Right lobe of liver (tissue), 6 donors: ENCODE measurements at places on chromosomes 11 and 22. TPM values are rescaled to one million over a fixed set of nuclear protein-coding genes. Genes with fewer than 3 reads are reported as not detected.

DNA sequence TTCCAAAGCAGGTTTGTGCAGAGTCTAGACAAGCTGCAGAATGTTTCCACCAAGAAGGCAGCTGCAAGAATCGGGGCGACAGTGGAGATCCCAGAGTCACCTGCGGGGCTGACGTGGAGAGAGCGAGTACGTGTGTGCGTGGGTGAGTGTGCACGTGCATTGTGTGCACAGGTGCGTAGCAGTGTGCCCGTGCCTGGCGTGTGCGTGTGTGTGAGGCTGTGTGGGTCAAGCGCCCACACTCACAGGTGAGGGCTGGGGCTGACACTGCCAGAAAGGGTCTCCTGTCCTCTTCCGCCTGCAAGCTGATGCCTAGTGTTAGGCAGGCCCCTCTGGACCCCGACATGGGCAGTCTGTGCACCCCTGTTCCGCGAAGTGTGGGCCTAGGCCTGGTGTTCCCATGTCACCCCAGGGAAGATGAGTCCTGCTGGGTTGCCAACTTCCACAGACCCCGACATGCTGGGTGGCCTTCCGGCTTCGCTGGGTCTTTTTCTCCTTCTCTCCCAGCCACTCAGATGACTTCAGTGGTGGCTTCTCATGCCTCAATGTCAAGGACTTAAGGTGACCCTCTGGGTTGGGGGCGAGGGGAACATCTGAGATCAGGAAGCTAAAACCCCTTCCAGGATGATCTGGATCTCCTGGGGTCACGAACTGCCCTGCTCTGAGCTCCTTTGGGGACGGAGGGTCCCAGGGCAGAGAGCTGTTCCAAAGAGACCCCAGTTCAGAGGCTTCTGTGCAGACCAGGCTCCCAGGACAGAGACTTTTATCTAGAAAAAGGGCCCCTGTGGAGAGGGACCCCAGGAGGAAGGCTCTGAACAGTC, 10.4 kb upstream of the SYT8 start:
- no peak overlapping the region for H3K27ac ChIP-seq
- no peaks in the 10 kb centered on the region for H3K36me3 ChIP-seq
- no peaks in the 10 kb centered on the region for H3K27me3 ChIP-seq
- H3K4me3 ChIP-seq = no peak overlapping the region
- peaks cover 5% of the 10 kb centered on the region for H3K4me1 ChIP-seq
- no peak for DNase-seq

DNA sequence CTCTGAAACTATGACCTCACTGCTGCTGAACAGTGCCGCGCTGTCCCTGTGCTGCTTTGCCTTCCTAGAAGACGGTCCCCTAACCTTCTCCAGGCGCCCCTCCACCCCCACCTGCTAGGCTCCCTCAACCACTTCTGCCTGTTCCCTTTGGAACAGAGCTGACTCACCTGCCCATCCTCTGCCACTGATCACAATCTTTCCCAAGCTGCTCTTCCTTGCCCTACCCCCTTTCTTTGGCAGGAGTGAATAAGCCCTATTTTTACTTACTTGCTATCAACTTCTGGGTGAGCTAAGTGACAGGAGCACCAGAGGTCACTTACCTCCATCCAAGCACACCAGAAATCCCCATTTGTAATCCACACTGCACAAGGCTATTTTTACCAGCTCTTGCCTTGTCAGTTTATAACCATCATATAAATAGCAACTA, 116.0 kb upstream of the BID start:
- H3K27me3 ChIP-seq = no peaks in the 10 kb centered on the region
- no peak for DNase-seq
- H3K4me3 ChIP-seq = no peak overlapping the region
- no peaks in the 10 kb centered on the region for H3K4me1 ChIP-seq
- H3K36me3 ChIP-seq = peaks cover 4% of the 10 kb centered on the region

The TRIM48 gene
- not detected for total RNA-seq

DNA sequence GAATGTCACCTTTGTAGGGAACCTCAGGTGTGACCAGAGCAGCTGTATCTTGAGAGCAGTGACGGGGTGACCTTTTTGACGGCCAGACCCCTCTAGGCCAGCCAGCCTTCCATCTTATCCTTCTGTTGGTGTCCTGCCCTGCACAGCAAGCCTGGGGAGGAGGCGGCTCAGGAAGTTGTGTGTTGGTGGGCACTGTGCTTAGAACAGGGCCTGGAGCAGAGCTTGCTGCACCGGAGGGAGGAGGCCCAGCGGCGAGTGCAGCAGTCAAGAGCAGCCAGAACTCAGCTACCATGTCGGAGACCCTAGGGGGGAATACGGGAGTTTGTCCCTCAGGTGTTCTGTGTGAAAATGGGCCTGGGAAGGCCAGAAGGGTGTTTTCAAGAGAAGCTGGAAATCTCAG, 129.4 kb downstream of the OSBP2 start:
- H3K27ac ChIP-seq = no peak overlapping the region
- H3K4me1 ChIP-seq = no peaks in the 10 kb centered on the region
- H3K27me3 ChIP-seq = no peaks in the 10 kb centered on the region
- H3K4me3 ChIP-seq = no peak overlapping the region
- DNase-seq = no peak

- no peak for DNase-seq
- H3K4me1 ChIP-seq = no peaks in the 10 kb centered on the region
- no peak overlapping the region for H3K4me3 ChIP-seq
- H3K36me3 ChIP-seq = no peaks in the 10 kb centered on the region
- H3K27me3 ChIP-seq = no peaks in the 10 kb centered on the region
Observed at GRCh38 chr11:5279471-5280090, 9.8 kb upstream of the HBE1 start.

- no peaks in the 10 kb centered on the region for H3K4me1 ChIP-seq
- H3K27me3 ChIP-seq = no peaks in the 10 kb centered on the region
- no peak overlapping the region for H3K27ac ChIP-seq
- no peaks in the 10 kb centered on the region for H3K36me3 ChIP-seq
Observed at GRCh38 chr22:33851821-33852384, 68.4 kb downstream of the LARGE1 start.

The OR52I1 gene
- total RNA-seq = not detected

The AQP11 gene
- 11.9 TPM for total RNA-seq

- DNase-seq = no peak
- H3K27me3 ChIP-seq = no peaks in the 10 kb centered on the region
- H3K36me3 ChIP-seq = peaks cover 8% of the 10 kb centered on the region
- H3K4me3 ChIP-seq = no peak overlapping the region
- no peaks in the 10 kb centered on the region for H3K4me1 ChIP-seq
- H3K27ac ChIP-seq = no peak overlapping the region
Observed at GRCh38 chr11:72981080-72981479, 161.0 kb downstream of the FCHSD2 start.

The MB gene
- 1.1 TPM for total RNA-seq

The PICK1 gene
- 26.4 TPM for total RNA-seq

DNA sequence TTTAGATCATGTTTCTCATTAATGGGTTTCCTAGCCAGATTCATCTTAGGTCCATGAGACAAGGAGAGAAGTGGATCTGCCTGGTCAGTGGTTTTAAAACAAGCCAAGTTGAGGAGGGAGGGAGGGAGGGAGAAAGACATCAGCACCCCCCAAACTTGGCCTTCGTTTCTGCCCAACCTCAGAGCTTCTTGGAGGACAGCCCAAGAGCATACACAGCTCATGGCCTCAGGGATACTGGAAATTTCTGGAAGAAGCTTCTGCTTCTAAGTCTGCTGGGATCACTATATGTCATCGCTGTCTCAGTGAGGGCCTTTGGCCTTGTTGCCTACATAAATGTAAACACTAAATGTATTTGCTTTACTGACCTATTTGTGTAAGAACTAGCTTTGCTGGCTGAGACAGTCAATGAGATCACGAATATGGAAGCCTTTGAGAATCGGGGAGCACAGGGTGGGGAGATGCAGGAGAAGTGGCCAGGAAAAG, 375.1 kb downstream of the BUD13 start:
- no peaks in the 10 kb centered on the region for H3K27me3 ChIP-seq
- no peak overlapping the region for H3K27ac ChIP-seq
- H3K36me3 ChIP-seq = no peaks in the 10 kb centered on the region
- no peaks in the 10 kb centered on the region for H3K4me1 ChIP-seq

The MS4A15 gene
- total RNA-seq = not detected

DNA sequence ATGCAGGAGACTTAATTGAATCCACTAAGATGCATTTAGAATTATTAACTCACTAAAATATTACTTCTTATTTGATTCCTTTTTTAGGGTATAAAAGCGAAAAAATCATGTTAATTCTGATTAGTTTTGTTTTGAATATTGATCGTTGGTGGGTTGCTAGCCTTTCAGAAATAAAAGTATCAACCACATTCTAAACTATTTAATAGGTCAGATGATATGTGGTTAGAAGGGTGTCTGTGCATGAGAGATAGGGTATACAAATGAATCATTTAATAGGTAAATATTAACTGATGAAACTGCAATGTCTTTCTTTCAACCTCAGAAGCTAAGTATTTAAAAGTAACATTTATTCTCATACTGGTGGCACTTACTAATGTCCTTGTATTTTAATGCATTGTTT, 515.1 kb downstream of the CNTN5 start:
- H3K4me1 ChIP-seq = no peaks in the 10 kb centered on the region
- no peaks in the 10 kb centered on the region for H3K27me3 ChIP-seq
- DNase-seq = no peak
- no peak overlapping the region for H3K27ac ChIP-seq
- no peaks in the 10 kb centered on the region for H3K36me3 ChIP-seq

GRCh38 chr11:27646051-27646818, 54.0 kb downstream of the BDNF start:
- no peak overlapping the region for H3K4me3 ChIP-seq
- DNase-seq = no peak
- H3K27me3 ChIP-seq = no peaks in the 10 kb centered on the region
- H3K27ac ChIP-seq = no peak overlapping the region
- H3K36me3 ChIP-seq = no peaks in the 10 kb centered on the region

GRCh38 chr11:33703788-33704187, 3.2 kb upstream of the C11orf91 start:
- H3K4me3 ChIP-seq = no peak overlapping the region
- H3K27me3 ChIP-seq = no peaks in the 10 kb centered on the region
- H3K36me3 ChIP-seq = peaks cover 3% of the 10 kb centered on the region
- no peaks in the 10 kb centered on the region for H3K4me1 ChIP-seq

- no peaks in the 10 kb centered on the region for H3K36me3 ChIP-seq
- no peaks in the 10 kb centered on the region for H3K4me1 ChIP-seq
- H3K27ac ChIP-seq = no peak overlapping the region
- no peak for DNase-seq
- no peaks in the 10 kb centered on the region for H3K27me3 ChIP-seq
- no peak overlapping the region for H3K4me3 ChIP-seq
Observed at GRCh38 chr22:44689173-44689572, 12.8 kb upstream of the PRR5 start.
